ENCODE measurements at places on chromosomes 4 and X. TPM values are rescaled to one million over a fixed set of nuclear protein-coding genes. Genes with fewer than 3 reads are reported as not detected.

The PTTG2 gene
- total RNA-seq = not detected

- no peak for DNase-seq
These were observed 45.6 kb downstream of the SH3RF1 start for GRCh38 chr4:169225058-169225751.

- DNase-seq = no peak
These were observed 275.5 kb downstream of the PPARGC1A start for GRCh38 chr4:23614284-23614892.

DNA sequence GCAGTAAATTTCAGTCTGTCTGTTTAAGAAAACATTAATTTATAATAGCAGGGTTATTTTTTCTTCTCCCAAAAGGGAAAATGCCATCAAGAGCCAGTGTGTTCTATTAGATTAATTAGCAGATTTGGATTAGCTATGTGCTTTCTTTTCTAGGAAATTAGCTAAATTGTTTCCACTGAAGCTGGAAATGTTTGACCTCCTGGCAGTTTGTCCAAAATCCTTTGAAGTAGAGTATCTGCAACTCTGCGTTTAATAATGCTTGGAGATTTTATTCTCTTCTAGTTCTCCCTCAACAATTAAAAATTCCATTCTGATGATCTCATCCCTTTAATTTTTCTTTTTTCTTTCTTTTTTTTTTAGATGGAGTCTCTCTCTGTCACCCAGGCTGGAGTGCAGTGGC lies 27.1 kb upstream of the HOPX start:
- no peak for DNase-seq

GRCh38 chrX:44915361-44915868 lies 42.4 kb downstream of the KDM6A start:
- DNase-seq = no peak

The FATE1 gene
- not detected for total RNA-seq

DNA sequence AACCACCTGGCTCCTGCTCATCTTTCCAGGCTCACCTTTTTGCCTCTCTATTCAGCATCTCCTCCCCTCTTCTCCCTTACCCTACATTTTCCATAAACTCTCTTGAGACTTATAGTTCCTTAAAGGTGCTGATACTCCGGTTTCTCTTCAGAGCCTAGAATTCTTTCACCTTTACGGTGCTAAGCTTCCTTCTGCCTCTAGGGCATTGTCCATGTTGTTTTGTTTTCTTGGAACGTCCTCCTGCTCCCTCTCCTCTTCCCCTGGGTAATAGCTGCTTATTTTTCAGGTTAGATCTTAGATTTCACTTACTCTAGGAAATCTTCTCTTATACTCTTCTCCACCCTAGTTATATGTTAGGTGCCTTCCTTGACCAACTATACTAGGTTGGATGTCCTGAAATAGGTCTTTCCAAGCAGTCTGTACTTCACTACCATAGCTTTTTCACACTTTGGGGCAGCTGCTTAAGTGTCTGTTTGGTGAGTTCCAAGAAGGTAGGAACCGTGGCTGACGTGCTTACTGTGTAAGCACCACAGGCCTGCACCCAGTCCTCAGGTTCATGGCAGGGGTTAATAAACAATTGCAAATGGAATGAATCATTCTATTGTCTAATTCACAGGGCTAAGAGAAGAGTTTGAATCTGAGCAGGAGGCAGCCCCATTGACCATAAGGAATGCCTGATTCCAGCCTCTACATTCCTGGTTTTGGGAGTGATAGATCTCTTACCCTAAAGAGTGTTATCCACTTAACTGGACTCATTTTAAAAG lies 227.5 kb downstream of the MGST2 start:
- DNase-seq = no peak

- DNase-seq = no peak
These were observed 33.0 kb downstream of the SGMS2 start for GRCh38 chr4:107857741-107858140.

DNA sequence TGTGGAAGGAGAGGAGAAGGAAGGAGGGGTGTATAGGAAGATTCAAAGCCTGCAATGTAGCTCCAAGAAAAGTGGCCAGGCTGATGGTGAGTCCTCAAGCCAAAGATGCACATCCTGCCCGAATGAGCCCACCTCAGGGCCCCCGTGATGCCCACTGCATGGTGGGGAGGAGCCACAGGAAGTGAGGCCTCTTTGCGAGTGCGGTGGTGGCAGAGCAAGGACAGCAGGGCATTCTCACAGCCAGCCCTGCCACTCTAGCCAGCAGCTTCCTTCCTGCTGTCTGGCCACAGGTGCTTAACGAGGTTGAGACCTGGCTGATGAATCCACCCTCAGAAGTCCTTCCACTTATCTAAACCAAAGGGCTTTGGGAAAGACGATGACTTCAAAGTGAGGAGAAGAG lies 55.8 kb downstream of the BCOR start:
- DNase-seq = no peak

DNA sequence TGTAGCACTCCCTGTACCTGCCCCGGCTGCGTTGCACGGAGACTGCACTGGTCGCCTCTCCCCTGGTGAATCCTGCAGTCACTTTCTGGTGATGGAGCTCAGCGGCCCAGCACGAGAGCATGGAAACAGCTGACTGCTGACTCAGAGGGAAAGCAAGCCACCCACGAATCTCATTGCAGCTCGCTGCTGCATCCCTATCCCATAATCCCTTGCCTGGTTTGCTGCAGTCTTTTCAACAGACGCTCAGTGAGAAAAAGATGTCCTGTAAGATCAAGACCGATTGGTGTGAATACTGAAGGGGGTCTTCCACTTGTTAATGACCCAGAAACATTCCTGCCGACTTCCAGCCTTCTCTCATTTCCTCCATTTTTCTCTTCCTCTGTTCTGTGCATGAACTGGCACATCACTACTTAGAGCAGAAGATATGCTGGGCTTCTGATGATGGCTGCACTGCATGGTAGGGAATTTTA lies 52.9 kb downstream of the TRIM2 start:
- DNase-seq = no peak

DNA sequence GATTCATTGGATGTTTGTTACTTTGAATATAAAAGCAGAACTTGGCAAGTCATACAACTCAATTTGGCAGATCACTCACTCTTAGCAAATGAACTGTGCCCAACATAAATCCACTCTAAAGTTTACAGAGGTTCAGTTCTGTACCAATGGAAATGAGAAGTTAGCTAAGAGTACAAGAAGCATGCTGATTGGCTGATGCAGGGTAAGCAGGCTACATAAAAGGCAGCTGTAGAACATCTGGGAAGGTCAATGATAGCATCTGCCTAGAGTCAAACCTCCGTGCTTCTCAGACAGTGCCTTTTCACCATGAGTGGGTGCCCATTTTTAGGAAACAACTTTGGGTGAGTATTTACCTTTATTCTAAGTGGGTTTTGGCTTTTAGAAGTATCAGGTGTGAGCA lies at the start of gene TDO2:
Gene TDO2, plus strand, starts transcription at position 244 of the 400 bp plus-strand sequence. Its CDS starts 63 bp downstream, at position 307.
- no peak for DNase-seq

The PROM1 gene
- 0.96 TPM for total RNA-seq

DNA sequence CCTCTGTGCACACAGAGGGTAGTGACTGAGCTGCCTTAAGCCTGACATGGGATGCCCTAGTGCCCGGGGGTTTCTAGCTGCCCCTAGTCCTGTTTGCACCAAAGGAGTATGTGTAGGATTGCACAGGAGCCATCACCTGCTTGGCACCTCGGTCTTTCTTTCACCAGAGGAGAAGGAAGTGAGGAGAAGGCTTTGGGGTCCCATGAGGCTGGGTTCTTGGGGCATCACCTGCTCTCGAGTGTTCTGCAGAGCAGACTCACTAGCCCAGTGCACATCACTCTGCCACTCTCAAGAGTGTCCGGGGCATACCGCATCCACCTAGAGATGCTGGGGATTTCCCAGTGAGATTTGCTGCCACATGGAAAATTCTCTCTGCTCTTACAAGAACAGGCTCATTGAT lies 40.5 kb upstream of the GPR78 start:
- DNase-seq = no peak

DNA sequence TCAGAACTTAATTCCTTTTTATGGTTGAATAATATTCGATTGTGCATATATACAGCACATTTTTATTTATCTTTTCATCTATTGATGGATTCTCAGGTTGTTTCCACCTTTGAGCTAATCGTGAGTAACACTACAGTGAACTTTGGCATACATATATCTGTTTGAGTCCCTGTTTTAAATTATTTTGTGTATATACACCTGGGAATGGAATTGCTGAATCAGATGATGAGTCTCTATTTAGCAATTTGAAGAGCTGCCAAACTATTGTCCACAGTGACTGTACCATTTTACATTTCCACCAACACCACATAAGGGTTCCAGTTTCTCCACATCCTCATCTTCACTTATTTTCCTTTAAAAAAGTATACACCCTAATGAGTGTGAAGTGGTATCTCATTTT lies 166.2 kb upstream of the FGF13 start:
- no peak for DNase-seq

The SULT1E1 gene
- total RNA-seq = not detected

DNA sequence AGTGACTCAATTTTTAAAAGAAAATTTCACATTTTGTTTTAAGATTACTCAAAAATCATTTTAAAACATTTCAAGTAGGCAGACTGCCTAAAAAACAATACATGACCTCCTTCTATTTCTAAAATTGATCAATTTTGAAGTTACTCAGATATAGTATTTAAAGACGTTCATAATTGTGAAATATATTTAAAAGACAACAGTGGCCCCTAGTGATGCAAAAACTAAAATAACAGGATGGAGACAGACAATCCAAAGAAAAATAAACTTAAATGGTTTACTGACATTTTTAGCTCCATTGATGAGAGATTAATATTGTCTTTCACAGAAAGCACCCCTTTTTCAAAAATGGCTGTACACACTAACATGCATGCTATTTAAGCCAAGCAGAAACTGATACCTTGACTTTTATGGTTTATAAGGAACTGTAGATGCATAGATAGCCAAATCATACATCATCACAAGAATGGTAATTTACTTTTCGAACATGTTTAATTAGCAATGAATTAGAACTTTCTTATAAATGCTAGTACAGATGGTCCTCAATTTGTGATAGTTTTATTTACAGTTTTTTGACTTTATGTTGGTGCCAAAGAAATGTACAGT lies 69.8 kb upstream of the FAT4 start:
- DNase-seq = no peak

- no peak for DNase-seq
These were observed 199.5 kb upstream of the UGT8 start for GRCh38 chr4:114399105-114399504.

DNA sequence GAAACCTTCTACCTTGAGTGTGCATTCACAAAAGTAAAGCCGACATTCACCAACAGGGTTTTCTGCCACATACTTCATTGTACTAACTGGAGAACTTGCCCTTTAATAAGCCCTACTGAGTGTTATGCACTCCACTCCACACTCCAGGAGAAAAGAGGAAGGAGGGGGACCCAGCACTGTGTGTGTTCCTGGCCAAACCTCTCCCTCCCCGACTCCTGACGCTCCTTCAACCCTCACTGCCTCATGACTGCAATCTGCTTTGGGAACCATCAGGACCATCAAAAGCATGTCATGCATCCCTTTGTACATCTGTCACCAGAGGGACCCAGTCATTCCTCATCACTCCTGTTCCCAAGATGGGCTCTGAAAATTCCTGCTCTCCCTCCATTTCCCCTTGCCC lies 143.7 kb downstream of the RASL11B start:
- no peak for DNase-seq

DNA sequence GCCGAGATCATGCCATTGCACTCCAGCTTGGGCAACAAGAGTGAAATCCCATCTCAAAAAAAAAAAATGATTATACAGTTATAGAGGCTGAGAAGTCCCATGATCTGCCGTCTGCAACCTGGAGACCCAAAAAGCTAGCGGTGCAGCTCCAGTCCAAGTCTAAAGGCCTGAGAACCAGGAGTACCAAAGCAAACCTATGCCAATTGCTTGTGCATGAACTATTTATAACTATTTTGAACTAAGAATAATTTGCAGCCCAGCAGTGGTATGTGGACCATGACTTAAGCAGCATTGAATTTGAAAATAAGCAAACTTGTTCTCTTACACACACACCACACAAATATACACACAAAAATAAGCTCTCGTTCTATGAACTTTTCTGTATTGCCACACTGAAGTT lies 51.8 kb downstream of the TASL start:
- DNase-seq = no peak

The MBTPS2 gene
- total RNA-seq = 14.1 TPM

DNA sequence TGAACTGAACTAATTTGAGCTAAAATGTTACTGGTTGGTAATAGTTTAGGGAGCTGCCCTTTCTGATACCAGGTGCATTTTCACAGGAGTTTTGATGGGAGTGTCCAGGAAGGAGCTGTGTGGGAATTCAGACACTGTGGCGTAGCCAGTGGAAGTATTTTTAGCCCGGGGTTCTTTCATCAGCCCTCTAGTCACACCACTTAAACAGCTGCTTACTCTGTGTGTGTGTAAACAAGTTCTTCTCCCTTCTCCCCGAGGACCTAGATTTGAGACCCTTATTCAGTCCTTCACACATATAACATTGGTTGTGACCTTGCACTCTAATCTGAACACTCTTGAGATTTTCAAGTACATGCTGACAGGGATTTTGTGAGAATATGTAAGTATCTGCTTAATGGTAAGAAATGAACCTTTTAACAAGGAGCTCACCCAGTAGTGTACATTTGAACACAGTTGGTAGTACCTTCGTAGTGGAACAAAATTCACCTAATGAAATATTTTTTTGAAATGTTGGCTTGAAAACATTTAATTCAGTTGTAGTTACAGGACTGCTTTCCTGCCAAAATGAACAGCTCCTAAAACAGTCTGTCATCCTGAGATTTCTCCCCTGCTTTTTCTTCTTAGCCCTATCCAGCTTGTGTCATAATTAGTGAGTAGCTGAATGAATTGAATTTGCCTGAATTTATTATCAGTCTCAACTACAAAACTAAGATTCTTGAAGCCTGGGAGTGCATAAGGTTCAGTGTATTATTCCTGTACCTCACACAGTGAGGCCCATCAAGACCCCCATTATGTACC lies 61.8 kb downstream of the BMPR1B start:
- DNase-seq = no peak

- DNase-seq = no peak
These were observed 83.0 kb downstream of the AMELX start for GRCh38 chrX:11376163-11376562.

The PHKA1 gene
- 54.4 TPM for total RNA-seq

GRCh38 chrX:13198056-13198761 lies 121.6 kb downstream of the ATXN3L start:
- DNase-seq = no peak

GRCh38 chr4:55326629-55327028 lies 19.4 kb upstream of the SRD5A3 start:
- DNase-seq = no peak

DNA sequence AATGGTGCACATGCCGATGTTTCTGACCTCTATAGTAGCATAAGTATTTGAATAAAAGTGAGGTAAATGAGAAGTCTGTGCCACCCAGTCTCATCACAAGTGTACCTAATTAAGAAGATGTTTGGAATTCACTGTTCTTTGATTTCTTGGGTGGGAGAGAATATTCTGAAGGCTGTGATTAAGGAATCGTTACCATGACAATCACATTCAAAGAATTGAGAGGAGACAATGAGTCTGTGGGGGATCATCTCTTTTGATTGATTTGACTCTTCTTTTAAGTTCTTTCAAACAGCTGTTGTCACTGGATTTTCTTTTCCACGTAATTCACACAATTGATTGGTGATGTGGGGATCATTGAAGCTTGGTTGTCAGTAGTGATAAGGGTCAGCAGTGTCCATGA lies 18.1 kb downstream of the FHL1 start:
- DNase-seq = no peak

GRCh38 chr4:71474731-71475130 lies 135.9 kb downstream of the SLC4A4 start:
- DNase-seq = no peak

The ARHGEF9 gene
- total RNA-seq = 5.4 TPM

The GPR34 gene
- total RNA-seq = 3.9 TPM

The TLR8 gene
- total RNA-seq = 0.45 TPM
